ENCODE measurements at places on chromosomes 2 and 18.
A peak's percentile ranks its signal among the peaks of the same experiment; 100 is the strongest.

DNA sequence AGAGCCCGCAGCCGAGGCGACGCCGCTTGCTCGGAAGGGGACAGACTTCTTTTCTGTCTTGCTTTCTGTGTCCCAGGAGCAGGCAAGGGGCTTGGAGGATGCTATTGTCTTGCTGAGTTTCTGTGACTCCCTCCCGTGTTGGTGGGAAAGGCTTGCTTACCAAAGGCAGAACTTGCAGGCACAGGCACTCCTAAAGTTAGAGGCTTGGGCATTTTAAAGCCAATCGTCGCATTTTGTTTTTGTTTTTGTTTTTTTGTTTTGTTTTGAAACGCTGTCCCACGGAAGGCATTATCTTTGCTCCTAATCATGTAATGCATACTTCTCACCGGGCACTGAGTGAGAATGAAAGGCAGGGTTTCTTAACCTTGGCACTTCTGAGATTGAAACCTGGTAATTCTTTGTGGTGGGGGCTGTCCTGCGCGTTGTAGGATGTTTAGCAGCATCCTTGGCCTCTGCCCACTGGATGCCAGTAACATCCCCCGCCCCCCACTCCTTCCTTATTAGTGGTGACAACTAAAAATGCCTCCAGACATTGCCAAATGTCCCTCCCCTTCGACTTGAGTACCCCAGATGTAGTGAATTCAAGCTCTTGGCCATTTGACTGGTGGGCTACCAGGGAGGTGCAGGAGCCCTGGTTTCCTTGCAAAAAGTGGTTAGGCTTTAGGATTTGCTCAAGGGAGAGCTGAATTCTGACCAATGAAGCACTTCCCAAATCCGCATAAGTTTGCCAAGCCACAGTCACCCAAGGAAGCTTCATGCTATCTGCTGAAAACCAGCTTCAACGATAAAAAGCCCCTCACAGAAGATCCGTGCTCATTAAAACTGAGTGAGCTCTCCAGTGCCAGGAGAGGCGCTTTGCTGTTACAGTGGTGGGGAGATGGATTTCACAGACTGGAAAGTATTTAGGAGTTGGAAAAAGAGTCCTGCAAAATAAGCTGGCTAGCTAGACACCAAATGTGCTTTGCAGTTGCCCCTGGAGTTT, 1.2 kb downstream of the ANTXR1 start:
- DNase-seq, result no peak

GRCh38 chr18:45007531-45007930, 326.8 kb downstream of the SETBP1 start:
- DNase-seq, result no peak

GRCh38 chr2:151959238-151959637, 131.0 kb upstream of the ARL5A start:
- DNase-seq, result no peak

DNA sequence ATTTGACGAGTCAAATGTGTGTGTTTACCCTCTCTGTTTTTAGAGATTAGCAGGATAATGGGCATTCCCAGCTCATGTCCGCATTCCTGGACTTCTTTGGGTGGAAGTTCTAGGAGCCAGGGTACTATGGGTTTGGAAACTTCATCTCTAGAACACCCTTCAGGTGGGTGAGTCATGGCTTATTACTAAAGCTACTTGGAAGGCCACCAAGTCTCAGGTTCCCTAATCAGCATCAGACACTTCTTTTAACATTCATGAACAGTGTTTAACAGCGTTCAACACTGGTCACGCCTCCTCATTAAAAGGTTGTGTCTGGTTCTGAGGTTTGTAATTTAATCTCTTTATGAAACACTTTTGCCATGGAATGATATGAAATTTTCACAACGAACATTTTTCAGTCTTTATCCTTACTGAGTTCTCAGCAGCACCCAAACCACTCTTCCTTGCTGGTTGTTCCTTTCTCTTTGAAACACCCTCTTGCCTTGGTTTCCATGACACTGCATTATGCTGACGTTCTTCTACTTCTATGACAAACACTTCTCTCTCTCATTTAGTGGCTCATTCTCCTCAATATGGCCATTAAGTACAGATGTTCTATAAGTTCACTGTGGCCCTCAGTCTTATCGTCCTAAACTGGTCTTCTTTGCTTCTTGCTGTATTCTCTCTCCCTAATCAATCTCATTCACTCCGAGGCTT, 49.3 kb downstream of the MMADHC start:
- no peak for DNase-seq

DNA sequence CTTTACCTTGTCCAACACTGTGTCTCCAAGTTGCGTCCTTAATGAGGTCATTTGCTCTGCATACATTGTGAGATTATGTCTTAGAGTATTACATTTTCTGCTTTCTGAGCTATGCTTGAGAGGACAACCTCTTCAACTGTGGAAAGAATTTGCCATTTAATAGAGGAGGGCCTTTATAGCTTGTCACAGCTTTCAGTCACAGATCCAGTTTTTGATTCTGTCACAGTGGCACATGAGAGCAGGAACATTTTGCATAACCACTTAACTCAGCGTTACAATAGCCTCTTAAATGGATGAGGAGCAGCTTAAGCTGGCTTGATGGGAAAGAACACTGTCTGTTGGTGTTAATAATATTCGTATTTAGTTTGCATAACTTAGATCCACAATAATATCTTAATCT, 63.0 kb downstream of the RHBDD1 start:
- no peak for DNase-seq

- no peak for DNase-seq
These were observed 24.9 kb upstream of the ALPP start for GRCh38 chr2:232353660-232354059.

DNA sequence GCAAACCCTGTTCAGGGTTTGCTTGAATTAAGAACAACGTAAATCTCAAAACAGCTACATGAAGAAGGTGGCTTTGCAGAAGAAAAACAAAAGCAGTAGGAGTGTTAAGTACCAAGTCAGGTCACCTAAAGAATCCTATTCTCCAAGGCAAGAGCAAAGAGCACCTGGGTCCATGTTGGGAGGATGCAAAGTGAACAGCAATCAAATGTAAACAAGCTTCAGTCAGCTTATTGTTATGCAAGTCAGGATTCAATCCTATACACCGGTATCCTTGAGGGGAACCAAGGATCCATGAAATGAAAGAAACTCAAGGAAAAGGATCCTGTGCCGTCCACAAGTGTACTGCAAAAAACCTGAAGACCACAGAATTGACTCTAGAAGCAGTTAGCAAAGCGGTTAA, 261.0 kb upstream of the DDX18 start:
- DNase-seq, result no peak

DNA sequence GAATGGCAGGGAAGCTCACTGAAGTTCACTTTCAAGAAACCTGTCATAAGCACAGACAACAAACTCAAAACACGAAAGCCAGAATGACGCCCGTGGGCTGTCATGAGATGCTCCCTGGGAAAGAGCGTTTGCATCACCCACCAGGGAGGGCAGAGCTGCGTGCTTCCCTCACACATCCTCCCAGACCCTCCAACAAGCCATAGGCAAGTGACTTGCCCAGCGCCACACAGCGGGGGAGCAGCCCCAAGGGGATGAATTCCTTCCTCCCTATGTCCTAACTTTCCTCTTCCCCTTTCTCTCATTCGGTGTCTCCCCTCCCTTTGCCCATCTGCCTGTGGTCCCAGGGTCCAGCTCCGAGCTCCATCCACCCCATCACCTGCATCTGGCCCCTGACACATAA, 10.7 kb downstream of the BIN1 start:
- DNase-seq, result no peak

- DNase-seq, result no peak
These were observed 129.8 kb upstream of the COL5A2 start for GRCh38 chr2:189309331-189309730.

DNA sequence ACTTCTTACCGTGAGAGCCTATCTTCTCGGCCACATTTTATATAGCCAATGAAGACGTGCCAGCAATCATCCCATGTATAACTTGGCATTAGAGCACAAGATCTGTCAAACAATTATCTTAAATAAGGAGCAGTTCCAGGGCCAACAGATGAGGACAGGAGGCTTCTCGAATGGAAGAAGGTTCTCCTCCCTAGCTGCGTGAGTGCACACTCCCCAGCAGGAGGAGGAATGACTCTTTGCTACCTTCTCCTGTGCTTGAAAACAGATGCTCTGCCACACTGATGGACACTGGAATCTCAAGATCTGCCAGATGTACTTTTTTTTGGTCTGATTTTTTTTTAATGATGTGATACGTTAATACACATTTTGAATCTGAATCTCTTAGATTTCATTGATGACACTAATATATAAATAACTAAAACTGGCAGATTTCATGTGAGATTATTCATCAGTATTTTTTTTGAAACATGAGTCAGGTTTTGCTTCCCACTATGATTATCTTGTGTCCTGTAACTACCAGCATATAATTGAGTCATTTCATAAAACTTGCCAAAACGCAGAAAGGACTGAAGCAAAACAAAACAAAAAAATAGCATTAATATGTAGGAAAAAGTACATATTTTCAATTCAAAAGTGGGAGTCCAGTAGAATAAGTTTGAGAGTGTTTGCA, 626 bp upstream of the VIT start:
- DNase-seq, result no peak

GRCh38 chr2:112542123-112542983, at the start of gene POLR1B:
Gene POLR1B, plus strand, starts transcription at chr2:112542465. Its CDS starts 30 bp downstream, at chr2:112542495.
- peak; percentile 62 for DNase-seq

DNA sequence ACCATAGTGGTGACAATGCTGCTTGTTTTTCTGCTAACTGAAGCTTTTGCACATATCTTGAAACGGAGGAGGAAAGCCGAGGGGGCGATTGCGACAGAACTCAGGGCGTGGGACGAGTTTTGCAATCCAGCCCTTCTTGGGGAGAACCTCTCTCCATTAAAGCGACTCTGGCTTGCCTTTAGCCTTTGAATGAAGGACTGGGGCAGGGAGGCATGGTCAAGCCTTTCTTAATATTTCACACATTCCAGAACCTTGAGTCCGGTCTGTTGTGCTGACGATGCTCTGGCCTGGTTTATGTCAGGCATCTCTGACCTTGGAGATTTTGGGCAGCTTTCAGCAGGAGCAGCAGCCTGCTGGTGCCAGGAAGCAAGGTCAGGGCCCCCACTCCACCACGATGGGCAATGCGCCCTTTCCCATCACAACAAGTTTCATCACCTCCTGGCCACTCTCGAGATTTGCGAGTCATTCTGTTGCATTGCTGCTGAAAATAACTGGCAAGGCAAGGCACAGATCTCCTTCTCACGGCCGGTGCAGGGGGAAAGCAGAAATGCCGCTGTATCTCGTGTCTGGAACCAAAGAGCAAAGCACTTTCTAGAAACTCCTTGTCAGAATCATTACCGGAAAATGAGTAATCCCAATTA, 10.8 kb downstream of the EMILIN2 start:
- DNase-seq, result no peak

GRCh38 chr2:36147670-36148390, 207.7 kb upstream of the CRIM1 start:
- DNase-seq, result no peak

DNA sequence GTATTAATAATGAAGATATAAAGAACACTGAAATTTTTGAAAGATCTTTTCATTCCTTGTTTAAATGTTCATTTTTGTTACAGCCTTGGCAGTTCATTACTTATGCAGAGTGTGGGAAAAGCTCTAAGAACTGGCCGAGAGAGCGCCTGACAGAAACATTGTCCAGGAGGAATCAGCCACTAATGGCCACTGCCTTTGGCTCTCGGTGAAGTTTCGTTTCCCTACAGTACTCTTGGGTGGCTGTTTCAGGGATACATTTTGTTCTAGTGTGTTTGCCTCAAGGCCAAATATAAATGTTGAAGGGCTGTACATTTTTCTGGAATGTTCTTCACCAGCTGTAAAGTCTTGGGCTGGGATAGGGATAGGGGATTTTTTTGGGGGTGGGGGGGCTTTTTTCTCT, 10.7 kb downstream of the SPTBN1 start:
- DNase-seq, result no peak

GRCh38 chr2:232146294-232146693, 184.8 kb downstream of the DIS3L2 start:
- DNase-seq, result no peak

DNA sequence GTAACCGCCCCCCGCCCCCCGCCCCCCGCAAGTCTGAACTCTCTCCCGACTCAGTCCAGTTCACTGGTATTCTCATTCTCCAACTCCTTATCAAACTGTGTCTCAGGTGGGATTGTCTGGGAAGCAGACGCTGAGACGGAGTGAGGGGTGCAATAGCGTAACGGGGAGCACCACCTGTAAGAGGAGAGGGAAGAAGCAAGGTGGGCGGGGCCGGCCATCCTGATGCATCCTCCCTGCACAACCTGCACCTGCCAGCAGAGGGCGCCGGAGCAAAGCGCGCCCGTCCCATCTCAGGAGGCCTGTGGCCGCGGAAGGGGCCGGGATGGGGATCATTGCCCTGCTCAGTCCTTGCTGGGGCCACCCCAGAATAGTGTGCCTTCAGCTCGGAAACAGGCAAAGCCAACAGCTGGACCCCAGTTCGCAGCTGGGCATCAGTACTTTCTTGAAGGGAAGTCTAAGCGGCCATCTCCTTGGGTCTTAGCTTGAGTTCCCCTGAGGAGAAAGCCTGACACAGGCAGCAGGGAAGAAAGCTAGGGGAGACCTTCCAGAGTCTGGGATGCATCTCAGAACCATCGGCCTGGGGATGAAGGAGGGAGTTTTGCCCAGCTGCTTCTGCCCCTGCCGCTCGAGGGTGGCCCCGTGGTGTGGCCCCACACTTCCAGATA, 208.0 kb downstream of the TFCP2L1 start:
- DNase-seq, result peak; percentile 35

DNA sequence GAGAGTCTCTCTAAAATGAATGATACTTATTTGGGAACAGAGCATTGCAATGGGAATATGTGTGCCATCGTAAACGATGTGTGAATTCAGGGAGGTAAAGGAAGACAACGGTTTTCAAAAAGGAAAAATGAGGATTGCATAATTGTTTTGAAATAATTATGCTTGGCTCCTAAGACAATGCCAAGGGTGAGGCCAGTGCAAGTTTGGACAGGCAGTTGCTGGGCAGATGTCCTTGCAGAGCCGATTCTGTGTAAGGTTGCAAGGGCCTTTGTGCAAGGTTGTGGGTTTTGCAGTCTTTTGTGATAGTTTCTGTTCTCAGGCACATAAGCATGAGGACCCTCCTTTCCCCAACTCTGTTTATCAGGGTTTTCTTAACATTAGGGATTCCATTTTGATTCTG, 70.0 kb upstream of the ZNF236 start:
- no peak for DNase-seq

DNA sequence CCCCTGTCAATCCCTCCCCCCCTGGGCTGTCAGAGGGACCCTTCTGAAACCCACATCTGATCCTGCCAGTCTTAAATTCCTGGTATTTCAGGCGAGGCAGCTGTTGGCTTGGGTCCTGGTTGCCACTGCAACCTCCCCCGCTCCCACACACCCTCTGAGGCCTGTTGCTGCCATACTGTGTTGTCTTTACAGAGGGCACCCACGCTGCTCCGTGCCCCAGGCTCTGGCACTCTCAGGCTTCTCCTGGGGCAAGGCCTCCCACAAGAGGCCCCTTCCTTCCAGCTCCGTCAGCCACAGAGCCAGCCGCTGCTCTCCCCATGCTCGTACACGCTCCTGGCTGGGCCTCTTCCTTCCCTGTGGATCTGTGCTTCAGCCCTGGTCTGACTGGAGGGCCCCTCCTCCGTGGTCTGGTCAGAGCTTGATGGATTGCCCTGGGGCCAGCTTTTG, 8.6 kb downstream of the CABLES1 start:
- no peak for DNase-seq

Measured in stimulated activated CD8-positive, alpha-beta memory T cell treated with anti-CD3 and anti-CD28 coated beads, Interleukin-15, amount 100 ng/mL, for 1 hour (primary cell).